ENCODE measurements at places on chromosomes 13 and 19.

GRCh38 chr19:33686687-33687480 lies 65.1 kb downstream of the CHST8 start:
- peak; percentile 35 for DNase-seq

DNA sequence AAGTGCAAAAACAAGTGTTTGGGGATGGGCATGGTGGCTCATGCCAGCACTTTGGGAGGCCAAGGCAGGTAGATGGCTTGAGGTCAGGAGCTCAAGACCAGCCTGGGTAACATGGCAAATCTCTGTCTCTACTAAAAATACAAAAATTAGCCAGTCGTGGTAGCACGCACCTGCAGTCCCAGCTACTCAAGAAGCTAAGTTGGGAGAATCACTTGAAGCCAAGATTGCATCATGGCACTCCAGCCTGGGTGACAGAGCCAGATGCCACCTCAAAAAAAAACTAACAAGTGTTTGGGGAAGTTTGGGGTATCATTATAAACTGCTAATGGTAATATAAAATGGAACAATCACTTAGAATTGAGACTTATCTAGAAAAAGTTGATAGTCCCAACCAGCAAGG lies 24.6 kb downstream of the XPO4 start:
- DNase-seq, result no peak

GRCh38 chr19:3857449-3858003 lies 11.3 kb downstream of the ZFR2 start:
- DNase-seq, result no peak

- no peak for DNase-seq
These were observed 7.2 kb upstream of the RELB start for GRCh38 chr19:44993926-44994537.

GRCh38 chr13:111360452-111360851 lies 40.0 kb downstream of the TEX29 start:
- no peak for DNase-seq
